ENCODE measurements at places on chromosomes 12 and 14.
A peak's percentile ranks its signal among the peaks of the same experiment; 100 is the strongest.

DNA sequence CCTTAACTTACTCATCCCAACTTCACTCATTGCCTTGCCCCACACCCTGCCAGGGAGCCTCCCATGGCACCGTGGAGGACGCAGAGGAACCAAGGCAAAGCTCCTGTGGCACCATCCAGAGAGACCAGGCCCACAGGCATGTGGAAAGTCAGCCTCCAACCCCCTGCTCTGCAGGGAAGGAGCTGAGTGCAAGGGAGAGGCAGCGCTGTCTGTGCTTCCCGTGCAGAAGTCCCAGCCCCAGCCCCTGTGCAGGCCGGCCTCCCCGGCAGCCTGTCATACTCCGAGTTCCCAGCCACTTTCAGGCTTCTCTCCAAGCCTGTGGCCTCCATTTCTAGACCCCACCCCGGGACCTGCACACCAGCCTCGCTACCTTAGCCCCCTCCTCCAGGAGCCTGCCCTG, 106.4 kb downstream of the SINHCAF start:
- DNase-seq, result no peak

GRCh38 chr14:82549306-82549990, 1015.8 kb upstream of the SEL1L start:
- no peak for DNase-seq

- DNase-seq, result no peak
Measured at GRCh38 chr14:86462193-86462753, 932.3 kb downstream of the FLRT2 start.

- DNase-seq, result no peak
Measured at GRCh38 chr14:79822034-79822433, 389.3 kb downstream of the DIO2 start.

GRCh38 chr12:80053051-80053790, 46.1 kb upstream of the OTOGL start:
- DNase-seq, result peak; percentile 57

DNA sequence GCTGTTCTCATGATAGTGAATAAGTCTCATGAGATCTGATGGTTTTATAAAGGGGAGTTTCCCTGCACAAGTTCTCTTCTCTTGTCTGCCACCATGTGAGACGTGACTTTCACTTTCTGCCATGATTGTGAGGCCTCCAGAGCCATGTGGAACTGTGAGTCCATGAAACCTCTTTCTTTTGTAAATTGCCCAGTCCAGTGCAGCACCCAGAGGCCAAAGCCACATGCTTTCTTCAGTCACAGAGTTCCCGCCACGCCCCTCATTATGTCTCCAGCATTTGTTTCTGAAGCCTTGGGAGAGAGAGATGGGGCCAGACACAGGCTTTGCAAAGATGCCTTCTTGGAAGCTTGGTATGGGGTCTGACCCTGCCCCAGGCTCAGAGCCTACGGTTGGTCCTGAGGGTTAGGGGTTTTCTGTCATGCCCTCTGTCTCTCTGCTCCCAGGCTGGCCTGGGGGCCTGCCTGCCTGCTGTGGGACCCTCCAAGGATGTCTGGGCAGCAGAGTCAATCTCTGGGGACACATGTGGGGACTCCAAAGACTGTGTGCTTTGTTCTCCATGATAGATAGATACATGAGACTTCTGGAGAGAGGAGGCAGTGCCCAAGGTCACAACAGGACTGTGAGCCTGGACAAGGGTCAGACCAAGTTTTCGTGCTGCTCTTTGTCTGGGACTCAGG, 114.1 kb upstream of the PRMT8 start:
- DNase-seq, result no peak

DNA sequence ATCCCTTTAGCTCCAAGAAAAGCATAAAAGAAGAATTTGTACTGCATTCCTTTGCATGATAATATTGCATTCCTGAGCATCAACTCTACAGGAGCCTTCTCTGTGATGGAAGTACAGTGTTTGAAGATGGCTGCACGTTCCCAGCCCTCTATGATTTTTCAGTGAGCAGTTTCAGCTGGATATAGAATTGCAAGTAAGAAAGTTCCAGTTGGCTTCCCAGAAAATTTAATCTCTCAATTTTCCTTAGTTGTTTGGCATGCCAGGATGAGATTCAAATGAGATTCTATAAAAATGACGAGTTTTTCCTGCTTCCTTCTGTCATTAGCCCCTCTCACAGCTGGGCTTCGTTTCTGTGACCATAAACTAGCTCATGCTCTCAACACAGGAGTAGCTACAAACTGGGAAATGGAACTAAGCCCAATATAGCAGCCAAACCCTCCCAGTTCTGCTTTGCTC, 109.9 kb downstream of the TTC8 start:
- DNase-seq, result no peak

GRCh38 chr14:47843236-47843635, 167.8 kb upstream of the MDGA2 start:
- DNase-seq, result no peak

- DNase-seq, result no peak
Measured at GRCh38 chr12:7073946-7074345, 13.4 kb downstream of the C1S start.

- no peak for DNase-seq
Measured at GRCh38 chr14:70655110-70655826, 13.6 kb downstream of the TTC9 start.

DNA sequence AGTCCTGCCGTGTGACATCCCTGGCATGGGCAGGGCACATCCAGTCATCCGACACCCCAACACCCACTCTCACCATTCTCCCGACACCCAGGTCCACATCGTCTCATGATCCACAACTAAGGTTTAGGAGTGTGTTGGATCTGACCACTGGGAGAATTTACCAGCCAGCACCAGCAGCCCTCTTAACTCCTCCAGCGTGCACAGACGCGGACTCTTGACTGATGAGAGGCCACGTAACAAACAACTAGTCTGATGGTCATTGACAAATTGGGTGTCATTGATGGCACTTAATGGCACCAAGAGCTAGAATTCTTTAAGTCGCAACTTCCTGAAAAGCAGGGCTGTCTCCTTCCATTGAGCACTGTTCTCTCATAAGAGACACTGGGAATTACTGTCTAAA, 203.0 kb upstream of the SFSWAP start:
- no peak for DNase-seq

DNA sequence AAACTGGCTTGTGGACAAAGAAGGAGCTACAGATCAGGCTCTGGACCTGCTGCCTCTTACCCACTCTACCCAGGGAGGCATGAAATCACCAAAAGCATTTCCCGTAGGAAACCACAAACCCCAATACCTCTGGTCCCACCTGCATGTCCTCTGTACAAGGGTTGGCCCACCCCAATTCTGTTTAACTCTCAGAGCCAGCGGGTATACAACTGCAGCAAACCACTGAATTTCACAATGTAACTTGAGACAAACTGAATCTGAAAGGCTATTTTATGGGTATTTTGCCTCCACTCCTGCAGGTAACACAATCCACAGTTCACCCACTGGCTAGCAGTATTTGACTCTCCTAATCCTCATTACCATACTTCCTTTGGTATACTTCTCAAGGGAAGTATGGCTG, 16.5 kb downstream of the SIX1 start:
- DNase-seq, result no peak

GRCh38 chr12:24012528-24012927, 63.1 kb upstream of the SOX5 start:
- DNase-seq, result no peak

DNA sequence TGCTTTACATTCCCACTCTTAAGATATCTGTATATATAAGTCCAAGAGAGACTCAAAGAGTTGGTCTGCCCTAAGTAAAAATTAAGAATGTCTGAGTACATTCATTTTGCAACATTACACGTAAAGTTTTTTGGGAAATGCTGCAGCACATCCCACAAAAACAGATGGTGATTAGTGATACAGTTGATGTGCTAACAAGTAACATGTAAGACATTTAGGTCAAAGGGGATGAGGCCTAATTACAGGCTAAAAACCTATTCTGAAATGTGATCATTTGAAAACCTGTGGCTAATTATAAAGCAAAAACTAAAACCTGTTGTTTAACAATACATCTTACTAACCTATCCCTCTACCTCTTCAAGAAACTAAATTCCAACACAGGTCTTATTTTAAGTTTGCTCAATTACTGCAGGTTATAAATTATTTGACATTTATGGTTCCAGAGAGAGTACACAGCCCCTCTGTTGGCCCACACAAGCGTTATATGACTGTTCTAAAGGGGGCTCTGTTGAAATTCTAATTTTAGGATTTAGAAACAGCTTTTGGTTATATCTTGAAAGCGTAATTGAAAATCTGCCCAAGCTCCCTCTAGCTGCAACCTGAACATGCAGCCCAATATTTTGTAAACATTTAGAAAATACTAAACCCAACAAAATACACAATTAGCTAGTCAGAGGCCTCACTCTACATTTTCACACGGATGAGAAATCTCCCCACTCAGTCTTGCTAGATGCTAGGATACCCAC, 42.9 kb downstream of the BRAP start:
- no peak for DNase-seq

GRCh38 chr14:74946659-74947281, 8.6 kb downstream of the PGF start:
- DNase-seq, result no peak

- no peak for DNase-seq
Measured at GRCh38 chr14:57845316-57845715, 20.6 kb downstream of the SLC35F4 start.

GRCh38 chr14:33777681-33778080, 173.2 kb downstream of the EGLN3 start:
- no peak for DNase-seq

DNA sequence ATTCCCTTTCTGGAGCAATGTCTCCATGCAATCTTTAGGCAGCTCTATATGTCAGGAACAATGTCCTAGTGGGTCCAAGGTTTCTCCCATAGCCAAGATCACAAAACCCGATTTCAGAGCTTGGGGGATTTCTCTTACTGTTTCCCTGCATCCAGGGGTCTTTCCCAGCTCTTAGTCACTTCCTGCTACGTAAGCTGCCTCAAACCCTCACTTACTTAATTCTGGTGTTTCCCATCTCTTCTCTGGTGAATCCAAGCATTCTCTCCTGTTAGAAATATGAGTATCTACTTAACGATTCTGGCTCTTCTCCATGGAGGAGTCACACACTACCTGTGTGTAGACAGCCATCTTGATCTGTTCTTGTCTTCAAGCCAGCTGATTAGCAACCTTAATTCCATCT, 80.0 kb downstream of the IFNG-AS1 start:
- DNase-seq, result no peak

GRCh38 chr14:100416921-100417860, 94.1 kb downstream of the SLC25A47 start:
- DNase-seq, result no peak

- DNase-seq, result no peak
Measured at GRCh38 chr12:65082406-65082805, 38.7 kb downstream of the WIF1 start.

DNA sequence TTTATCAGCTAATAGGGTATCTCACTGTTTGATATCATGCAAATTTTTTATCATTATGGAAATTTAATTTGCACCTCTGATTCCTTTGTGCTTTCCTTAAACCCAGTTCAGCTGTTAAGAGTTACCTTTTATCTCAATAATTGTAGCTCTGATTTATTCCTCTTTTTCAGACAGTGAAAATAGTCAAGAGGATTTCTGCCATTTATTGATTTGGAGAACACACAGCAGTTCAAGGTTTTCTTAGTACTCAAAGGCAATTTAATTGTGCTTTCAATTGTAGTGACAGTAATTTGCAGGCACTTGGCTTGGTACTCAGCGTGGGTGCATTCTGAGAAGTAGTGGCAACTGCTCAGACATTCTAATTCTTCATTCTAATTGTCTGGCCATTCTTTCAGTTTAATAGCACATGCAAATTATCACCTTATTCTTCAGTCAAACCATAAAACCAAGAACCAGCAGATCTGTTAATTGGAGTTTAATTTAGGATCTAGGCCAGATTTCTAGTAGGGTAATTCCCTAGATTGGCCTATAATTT, 709.3 kb downstream of the RPS29 start:
- no peak for DNase-seq

GRCh38 chr12:77949943-77950342, 119.2 kb downstream of the NAV3 start:
- no peak for DNase-seq

DNA sequence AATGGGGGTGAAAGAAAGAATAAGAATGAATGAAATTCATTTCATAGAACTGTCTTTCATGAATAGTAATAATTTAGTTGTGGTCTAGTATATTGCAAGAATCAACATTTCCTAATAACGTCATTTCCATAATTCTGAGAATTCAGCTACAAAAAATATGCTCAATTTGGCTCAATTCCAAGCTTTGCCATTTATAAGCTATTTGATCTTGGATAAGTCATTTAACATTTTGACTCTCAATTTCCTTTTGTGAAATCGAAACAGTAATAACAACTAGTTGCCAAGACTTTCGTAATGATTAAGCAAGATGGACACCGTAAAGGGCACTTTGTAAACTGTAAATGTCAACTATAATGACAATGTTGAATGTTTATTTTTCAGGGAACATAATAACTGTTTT, 18.1 kb downstream of the NOS1 start:
- DNase-seq, result no peak

- no peak for DNase-seq
Measured at GRCh38 chr14:91891721-91892220, 24.4 kb upstream of the TC2N start.

DNA sequence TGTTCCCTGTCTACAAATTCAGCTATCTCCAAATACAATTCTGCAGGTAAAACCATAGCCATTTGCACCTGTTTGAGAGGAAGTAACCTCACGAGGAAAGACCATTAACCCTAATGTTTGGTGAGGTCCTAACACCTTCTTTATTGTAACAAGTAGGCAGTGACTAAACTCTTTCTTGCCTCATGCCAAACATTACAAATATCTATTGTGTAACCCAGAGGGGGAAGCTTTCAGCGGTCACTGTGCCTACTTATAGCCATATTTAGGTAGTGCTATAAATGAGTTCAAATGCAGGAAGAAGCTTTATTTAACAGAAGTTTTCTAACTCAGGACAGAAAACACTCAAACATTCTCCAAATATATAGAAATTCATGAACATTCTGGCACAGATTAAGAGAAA, 252.7 kb downstream of the LRFN5 start:
- no peak for DNase-seq

GRCh38 chr12:1533602-1534304, 60.6 kb downstream of the FBXL14 start:
- no peak for DNase-seq

DNA sequence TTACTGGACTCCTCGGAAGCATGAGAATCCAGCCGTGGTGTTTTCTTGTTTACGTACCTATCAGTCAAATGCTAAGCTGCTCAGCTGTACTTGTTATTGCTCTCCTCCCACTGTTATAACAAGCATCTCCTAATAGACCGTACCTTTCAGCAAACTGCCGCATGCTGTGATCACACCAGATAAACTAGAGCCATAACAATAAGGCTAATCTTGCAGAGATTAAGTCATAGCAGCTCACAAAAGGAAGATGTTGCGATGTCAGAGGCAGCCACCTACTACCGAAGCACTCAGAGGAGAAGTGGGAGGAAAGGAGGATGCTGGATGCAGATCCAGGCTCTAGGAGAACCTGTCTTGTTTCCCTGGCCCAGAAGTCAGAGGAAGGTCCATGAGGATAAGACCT, 196.0 kb downstream of the GALC start:
- DNase-seq, result no peak

DNA sequence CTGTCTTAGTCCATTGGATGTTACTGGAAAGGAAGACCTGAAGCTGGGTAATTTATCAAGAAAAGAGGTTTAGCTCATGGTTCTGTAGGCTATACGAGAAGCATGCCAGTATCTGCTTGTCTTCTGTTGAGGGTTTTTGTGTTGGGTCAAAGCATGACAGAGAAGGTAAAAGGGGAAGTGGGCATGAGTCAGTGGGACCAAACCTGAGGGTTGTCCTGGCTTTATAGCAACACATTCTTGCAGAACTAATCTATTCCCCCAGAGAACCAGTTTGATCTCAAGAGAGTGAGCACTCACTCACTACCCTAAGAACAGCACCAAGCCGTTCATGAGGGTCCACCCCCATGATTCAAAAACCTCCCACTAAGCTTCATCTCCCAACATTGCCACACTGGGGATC, 19.0 kb upstream of the KRAS start:
- no peak for DNase-seq

Data from thoracic aorta (tissue), 2 donors.